Muscle of arm (tissue), 14 donors: ENCODE measurements at places on chromosomes 2 and 18.

DNA sequence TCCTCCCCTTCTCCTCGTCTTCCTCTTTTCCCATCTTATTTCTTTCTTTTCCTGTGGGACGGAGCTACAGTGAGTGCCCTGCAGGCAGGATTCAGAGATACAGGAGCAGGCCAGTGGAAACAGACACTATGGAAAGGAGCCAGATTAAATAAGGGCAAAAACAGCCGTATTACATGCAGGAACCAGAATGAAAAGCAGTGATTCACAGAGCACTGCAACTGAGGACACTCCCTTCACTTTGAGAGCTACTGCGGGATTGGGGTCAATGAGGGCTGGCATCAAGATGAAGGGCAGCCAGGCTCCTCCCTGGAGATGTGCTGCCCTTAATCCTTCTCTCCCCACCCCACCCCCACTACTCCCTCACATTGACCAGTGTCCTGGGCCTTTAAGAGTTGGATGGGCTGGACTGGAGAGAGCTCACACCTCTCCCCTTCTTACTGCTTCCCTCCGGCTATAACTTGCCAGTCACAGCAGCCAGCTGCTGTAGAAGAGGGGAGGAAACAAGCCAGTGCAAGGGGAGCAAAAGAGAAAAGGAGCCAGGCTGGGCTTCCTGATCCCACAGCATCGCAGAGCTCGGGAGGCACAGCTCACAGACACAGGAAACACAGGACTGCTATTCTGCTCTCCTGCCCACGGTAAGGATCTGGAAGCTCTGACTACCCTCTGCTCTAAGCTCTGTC lies at the start of gene PLCD4:
Gene PLCD4, plus strand, starts transcription at position 464 of the 680 bp plus-strand sequence. CDS start 7,841 bp downstream, outside the sequence.
- peak; percentile 51 for DNase-seq

DNA sequence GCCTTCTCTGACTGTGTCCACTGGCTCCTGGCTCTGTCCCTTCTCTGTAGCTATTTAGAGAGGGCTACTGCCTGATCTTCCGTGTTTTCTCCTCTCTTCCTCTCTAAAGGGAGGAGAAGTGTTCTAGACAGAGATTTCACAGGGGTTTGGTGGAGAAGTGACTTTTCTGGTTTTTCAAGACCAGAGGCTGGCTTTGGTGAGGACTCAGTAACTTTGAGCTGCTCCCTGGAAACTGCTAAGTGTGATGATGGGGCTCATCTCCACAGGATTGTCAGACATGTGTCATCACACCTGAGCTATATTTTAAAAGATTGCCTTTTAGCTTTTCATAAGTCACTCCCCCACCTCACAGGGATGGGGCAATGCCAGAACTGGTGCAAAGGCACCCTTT lies 6.2 kb downstream of the MAL start:
- no peak for DNase-seq

GRCh38 chr2:231181860-231182512 lies 16.4 kb upstream of the ARMC9 start:
- DNase-seq = no peak

DNA sequence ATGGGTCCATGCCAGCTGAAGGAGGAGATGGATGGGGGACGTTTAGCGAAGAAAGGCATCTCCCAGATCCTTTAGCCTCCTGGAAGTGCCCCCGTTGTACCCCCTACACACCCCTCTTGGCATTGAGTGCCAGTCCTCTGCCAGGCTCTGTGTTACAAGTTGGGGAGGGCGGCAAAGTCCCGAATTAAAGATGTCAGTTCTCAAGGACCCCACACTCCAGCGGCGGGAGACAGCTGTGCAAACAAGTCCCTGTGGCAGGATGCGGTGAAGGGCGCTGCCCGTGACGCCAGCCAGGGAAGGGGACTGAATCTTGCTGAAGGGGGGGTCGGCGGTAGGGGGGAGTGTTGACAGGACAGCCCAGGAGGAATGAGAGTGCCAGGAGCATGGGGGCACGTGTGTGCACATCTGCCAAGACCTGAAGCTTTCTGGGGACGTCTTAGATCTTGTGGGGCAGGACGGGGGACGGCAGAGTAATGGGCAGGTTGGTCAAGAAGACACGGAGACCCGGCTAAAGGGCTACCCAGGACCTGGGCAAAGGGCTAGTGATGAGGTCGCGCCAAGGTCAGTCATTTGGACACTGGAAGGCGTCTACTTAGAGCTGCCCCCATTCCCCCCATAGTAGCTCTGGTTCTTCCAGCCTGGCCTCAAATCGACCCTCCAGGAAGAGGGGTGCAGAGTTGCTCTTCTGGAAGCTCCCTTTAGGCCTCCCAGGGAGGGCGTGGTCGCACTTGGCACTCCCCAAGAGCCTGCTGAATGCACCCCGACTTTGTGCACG lies 2.8 kb upstream of the CTDSP1 start:
- DNase-seq = no peak

GRCh38 chr2:118123561-118124232 lies 35.4 kb downstream of the INSIG2 start:
- DNase-seq = peak; percentile 81

- DNase-seq = no peak
Observed at GRCh38 chr2:1802046-1802445, 57.7 kb upstream of the PXDN start.

GRCh38 chr2:45583977-45584376 lies 27.1 kb downstream of the SRBD1 start:
- DNase-seq = no peak

DNA sequence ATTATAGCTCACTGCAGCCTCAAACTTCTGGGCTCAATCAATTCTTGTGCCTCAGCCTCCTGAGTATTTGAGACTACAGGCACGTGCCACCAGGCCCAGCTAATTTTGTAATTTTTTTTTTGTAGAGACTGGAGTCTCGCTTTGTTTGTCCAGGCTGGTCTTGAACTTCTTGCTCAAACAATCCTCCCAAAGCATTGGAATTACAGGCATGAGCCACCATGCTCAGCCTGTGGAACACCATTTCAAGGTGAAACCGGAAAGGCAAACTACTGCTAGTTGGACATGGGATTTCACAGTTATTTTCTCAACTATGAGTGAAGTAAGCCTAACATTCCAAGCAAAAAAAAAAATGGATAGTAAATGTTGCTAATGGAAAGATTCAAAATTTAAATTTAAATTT lies 20.9 kb upstream of the TGIF1 start:
- DNase-seq = no peak

GRCh38 chr18:62329691-62330454 lies 4.8 kb downstream of the TNFRSF11A start:
- DNase-seq = no peak

- DNase-seq = no peak
Observed at GRCh38 chr2:187549193-187549592, 5.0 kb downstream of the TFPI start.

DNA sequence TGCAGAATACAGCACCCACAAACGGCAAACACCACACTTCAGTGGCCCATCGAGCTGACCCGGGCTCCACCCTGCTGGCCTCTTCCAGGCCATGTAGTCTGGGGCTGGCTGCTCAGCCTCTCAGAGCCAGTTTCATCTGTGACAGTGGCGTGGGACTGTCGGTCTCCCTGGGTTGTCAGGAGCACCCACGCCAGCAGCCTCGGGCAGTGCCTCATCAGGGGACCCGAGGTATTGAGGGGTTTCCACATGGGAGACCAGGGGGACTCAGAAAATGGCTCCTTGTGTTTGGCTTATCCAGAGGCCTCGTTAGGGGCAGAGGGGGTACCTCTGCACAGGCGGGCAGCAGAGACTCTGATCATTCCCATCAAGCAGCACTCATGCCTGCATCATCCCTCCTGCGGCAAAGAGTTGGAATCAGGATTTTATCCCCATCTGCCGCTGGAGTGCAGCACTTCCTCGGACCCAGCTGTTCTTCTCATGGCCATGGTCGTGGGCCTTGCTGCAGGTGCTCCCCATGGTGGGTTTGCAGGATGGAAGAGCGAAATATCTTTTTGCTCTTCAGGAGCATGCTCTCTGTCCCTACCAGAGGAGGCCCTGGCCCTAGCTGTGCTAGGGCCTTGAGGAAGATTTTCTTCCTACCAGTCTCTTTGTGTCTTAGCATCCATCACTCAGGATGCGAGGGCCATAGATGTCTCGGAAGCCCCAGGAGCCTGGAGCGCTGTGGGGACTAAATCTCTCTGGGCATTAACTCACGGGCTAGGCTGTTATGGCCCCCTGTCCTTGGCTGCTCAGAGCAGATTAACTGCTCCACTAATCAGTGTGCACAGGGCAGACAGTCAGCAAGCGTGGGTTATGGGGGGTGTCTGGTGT lies 100.8 kb downstream of the CLIP4 start:
- no peak for DNase-seq

DNA sequence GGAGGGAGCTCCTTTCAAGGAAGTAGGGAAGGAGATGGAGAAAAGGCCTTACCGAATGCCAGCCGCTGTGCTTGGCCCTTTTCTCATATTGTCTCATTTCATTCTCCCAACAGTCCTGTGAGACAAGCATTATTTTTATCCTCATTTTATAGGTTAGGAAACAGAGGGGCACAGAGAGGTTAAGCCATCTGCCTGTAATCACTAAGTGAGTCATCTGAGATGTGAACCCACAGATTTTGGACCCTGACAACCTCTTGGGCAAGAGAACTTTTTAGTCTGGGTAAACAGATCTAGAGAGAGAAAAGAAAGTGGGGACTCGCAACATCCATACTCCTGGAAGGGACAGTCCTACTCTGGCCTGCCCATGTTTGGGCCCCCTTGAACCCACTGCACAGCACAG lies 91.7 kb upstream of the LCLAT1 start:
- DNase-seq = no peak
